ENCODE measurements at places on chromosomes 7 and 10. TPM values are rescaled to one million over a fixed set of nuclear protein-coding genes. Genes with fewer than 3 reads are reported as not detected.
A peak's percentile ranks its signal among the peaks of the same experiment; 100 is the strongest.

LRRD1 gene
- total RNA-seq, result not detected

DNA sequence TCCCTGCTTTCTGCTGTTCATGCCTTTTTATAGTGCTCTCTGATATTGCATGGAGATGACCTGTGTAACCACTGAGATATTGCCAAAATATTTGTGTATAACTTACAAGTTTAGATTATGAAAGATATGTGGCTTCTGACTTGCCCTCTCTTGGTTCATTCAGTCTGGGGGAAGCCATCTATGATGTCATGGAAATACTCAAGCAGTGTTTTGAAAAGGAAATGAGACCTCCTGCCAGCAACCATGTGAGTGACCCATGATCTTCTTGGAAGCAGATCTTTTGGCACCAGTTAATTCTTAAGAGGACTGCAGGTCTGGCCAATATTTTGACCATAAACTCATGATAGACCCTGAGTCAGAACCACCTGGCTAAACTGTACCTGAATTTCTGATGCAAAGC is 183.0 kb downstream of the THSD7A start:
- DNase-seq, result no peak

DNA sequence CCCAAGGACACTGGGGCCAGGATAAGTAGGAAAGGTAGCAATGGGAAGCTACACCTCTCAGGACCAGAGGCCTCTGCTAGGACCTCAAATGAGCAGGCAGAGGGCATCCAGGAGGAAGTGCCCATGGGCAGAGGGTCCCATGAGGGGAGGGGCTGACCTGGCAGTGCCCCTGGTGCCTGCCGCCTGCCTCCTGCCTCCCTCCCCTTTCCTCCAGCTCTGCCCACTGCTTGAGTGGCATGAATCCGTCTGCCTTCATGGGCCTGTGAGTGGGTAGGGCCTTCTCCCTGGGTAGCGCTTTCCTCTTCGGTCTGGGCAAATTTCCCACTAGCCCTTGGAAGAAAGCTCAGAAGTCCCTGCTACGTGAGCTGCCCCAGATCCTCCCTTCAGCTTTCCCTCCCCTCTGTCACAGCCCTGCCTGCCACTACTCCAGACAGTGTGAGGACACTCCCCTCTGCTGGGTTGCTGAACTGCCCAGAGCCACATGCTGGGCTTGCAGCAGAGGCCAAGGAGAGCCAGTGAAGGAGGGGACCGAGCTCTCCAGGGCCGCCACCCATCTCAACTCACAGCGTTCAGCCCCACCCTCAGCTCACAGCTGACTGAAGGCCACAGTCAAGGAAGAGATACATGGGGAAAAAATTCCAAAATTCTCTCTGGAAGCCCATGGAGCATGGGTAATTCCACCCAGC is 141.4 kb downstream of the ARHGAP22 start:
- DNase-seq, result peak; percentile 39

DNA sequence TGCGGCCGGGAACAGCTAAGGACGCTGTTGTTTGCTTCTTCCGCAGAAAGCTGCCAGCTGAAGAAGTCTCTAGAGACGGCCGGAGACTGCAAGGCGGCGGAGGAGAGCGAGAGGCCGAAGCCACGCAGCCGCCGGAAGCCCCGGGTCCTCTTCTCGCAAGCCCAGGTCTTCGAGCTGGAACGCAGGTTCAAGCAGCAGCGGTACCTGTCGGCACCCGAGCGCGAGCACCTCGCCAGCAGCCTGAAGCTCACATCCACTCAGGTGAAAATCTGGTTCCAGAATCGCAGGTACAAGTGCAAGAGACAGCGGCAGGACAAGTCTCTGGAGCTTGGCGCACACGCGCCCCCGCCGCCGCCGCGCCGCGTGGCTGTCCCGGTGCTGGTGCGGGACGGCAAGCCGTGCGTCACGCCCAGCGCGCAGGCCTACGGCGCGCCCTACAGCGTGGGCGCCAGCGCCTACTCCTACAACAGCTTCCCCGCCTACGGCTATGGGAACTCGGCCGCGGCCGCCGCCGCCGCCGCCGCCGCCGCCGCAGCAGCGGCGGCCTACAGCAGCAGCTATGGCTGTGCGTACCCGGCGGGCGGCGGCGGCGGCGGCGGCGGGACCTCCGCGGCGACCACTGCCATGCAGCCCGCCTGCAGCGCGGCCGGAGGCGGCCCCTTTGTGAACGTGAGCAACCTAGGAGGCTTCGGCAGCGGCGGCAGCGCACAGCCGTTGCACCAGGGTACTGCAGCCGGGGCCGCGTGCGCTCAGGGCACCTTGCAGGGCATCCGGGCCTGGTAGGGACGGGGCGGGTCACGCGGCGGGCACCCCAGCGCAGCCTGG is 2.4 kb downstream of the NKX2-3 start:
- DNase-seq, result peak; percentile 89

GRCh38 chr7:146136357-146136875 is 19.8 kb downstream of the CNTNAP2 start:
- no peak for DNase-seq

- DNase-seq, result no peak
Observed at GRCh38 chr10:24650669-24651391, 72.9 kb downstream of the ARHGAP21 start.

SPDYE11 gene
- total RNA-seq, result not detected

DNA sequence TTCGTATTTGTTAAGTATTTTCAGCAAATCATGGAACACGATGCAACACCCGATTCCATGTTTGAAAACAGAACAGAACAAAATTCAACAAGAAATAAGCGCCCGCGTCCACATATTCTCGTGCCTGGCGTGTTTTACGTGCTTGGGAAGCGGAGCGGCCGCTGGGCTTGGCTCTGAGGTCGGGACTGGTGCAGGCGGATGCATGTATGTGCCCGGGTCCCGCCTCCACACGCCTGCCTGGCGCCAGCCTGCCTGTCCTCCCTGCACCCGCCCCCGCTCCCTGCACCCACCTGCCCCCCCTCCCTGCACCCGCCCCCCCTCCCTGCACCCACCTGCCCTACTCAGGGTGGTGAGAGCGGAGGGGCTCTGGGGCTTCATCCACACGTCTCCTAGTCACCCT is 454.5 kb downstream of the DNAJB6 start:
- DNase-seq, result no peak

DNA sequence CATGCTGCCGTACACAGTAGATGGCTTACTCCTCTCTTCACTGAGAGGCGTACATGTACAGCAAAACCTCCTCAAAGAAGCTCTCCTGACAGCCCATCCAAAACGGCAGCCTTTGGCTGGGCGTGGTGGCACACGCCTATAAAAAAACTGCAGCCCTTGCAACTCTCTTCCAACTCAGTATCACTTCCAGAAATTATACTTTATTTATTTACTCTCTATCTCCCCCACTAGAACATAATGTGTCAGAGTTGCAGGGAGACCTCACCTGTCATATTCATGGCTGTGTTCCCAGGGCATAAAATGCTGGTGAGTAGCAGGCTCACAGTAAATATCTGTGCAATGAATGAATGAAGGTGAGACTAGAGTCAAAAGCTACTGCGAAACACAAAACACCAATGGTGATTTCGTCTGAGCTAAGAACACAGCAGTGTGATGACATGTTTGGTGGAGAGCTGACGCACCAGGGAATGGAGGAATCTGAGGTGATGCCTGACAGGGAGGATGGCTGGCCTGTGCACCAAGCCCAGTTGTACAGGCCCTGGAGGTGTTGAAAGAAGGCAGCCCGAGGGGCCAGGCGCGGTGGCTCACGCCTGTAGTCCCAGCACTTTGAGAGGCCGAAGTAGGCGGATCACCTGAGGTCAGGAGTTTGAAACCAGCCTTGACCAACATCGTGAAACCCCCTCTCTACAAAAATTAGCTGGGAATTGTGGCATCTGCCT is 55.3 kb downstream of the COBL start:
- DNase-seq, result no peak

DNA sequence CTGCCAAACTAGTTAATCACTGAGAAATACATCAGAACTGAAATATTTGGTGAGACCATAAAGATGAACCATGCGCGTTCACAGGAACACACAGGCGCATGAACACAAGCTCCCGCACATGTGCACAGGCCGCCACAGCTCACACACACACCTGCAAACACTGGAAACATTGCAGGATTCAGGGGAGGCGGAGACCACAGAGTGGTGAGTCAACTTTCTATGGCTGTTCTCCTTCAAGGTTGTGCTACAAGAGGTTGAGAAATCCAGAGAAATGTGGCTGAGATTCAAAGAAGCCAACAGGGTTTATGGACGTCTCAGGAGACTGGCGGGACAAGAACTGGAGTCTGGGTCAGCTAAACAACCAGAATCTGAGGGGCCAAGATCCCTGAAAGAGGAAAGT is 17.8 kb downstream of the ESYT2 start:
- no peak for DNase-seq

GRCh38 chr7:5232485-5232837 is 42.4 kb downstream of the WIPI2 start:
- peak; percentile 76 for DNase-seq

GRCh38 chr7:3301831-3302618 is 973 bp downstream of the SDK1 start:
- DNase-seq, result peak; percentile 88

- no peak for DNase-seq
Observed at GRCh38 chr7:97272237-97272975, 154.9 kb downstream of the SDHAF3 start.

GRCh38 chr7:95951531-95951930 is 179.2 kb downstream of the DYNC1I1 start:
- DNase-seq, result no peak

DNA sequence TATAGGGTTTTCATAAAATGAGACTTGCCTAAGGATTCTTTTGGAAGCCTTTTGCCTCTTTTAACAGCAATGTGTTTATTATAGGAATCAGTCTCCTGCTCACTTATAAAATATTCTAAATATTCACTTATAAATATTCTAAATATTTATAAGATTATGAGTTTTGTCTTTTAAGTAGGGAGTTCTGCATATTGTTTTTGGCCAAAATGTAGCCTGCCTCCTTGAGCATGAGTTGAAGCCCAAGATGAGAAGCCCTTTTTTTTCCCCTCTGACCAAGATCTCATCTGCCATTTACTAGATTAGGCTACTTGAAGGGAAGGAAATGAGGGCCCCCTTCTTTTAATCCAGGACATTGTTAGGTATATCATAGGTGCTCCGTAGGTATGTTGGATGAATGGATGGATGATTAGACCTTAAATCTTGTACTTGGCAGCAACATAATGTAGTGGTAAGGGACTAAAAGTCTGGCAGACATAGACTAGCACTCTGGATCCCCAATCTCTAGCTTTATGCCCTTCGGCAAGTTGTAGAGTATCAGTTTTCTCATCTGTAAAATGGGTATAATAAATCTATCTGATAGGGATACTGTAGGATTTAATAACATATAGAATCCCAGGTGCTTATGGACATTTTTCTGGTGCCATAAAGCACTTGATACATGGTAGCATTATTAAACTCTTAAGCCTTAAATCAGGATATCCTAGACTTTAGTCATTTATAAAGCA is 59.1 kb downstream of the ARID5B start:
- DNase-seq, result no peak

GHRHR gene
- not detected for total RNA-seq

ANKRD30A gene
- total RNA-seq, result not detected

DNA sequence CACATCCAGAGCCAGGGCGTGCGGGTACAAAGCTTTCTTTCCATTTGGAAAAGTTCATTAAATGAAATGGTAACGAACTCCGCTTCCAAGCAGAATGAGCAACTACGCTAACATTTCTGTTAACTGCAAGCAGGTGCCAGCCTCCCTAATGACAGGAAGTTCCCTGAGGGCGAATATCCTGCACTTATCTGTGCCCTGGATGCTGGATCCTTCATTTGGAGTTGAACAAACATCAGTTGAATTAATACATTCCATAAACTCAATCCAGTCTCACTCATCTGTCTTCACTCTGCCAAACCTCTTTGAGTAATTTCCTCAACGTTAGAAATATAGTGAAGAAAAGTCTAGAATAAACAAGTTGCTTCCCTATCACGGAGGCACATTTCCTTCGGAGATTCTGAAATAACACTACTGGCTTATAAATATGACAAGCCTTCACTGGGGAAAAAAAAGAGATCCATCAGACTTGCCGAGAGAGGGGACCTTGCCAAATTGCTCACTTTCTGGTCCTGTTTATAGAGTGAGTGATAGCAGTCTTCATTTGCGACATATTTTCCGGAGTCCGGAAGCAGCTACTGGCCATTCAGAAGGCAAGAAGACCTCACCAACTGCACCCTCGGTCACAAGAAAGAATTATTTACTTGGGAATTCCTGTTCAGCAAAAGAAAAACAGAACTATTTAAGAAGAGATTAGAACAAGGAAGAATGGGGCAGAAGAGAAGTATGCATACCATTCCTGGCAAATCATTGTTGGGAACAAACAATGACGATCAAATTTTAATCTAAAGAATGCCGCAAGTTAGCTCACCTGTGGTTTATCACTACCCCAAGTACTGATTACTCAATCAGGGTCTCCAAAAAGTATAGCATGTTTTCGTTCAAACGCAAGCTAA is 196.4 kb downstream of the FAM107B start:
- no peak for DNase-seq

DNA sequence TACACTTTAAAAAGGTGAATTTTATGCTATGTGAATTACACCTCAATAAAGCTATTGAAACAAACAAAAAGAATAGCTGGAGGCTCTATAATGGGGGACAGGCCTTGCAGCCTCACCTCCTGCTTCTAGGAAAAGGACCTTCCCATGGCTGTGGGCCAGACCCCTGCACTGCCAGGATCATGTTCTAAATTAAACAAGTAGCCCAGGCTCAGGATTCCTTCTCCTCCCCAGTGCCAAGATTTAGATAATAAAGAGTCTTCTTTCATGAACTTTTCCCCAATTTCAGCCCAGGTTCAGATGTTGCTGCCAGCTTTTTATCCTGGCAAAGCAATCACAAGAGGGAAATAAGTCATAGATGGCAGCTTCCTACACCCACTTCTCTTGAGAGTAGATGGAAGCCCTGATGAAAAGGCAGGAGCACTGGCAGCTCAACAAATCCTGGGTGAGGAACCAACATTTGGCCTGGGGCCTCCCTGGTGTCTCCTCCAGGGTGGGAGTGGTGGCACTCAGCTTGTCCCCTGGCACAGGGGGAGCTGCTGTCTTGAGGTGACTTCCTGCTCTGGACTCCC is 22.2 kb upstream of the CAMK2B start:
- DNase-seq, result no peak

- DNase-seq, result peak; percentile 82
Observed at GRCh38 chr10:44293842-44294241, 91.1 kb downstream of the CXCL12 start.

SEMA4G gene
- 8.1 TPM for total RNA-seq

SPDYE16 gene
- 0.29 TPM for total RNA-seq

DNA sequence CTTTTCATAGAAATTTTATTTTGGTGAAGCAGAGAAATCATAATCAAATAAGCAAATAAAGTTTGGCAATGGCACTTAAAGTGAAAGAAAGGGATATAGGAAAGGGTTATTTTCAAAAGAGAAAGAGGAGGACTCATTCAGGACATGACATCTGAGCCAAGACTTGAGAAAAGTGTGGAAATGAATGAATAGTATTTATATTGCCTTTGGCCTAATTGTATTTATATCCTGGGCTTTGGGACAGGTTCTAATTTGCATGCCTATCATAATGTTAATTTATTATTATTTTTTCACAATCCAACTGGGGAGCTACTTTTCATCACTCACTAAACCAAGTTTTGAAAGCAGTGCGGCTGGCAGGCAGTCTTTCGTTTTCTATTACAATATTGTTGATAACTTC is 376.8 kb downstream of the HGF start:
- no peak for DNase-seq

All from upper lobe of left lung (tissue), 6 donors.